ELF-1 (cell line): ENCODE measurements at places on chromosomes 1 and 21.

- no peak for DNase-seq
Observed at GRCh38 chr1:167128261-167129227, 34.7 kb downstream of the STYXL2 start.

DNA sequence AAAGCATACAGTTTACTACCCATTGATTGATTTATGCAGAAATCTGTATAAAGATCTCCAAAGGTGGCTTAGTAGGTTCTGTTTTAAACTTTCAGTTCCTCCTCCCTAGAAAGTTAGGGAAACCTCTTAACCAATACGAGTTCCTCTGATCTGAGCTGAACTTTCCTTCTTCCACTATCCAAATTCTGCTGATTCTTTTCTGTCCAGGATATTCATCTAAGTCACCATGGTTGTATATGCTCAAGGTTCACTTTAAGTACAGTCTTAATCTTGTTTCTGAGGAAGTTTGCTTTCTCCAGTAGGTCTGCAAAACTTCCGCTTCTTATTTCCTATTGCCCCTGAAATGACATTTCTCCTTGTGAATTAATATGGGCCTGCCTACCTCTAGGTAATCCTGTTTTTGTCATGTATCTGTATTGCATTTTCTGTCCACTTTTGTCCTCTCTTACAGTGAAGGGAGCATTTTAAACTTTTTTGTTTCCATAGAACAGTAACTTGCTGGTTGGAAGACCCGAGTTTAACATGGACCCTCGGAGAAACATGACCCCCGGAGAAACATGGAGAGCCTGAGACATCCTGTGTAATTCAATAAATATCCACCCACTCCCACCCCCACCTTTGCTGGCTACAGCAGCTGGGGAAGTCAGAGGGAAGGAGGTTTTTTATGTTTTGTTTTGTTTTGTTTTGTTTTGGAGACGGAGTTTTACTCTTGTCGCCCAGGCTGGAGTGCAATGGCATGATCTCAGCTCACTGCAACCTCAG lies 16.7 kb upstream of the TUT4 start:
- no peak for DNase-seq

DNA sequence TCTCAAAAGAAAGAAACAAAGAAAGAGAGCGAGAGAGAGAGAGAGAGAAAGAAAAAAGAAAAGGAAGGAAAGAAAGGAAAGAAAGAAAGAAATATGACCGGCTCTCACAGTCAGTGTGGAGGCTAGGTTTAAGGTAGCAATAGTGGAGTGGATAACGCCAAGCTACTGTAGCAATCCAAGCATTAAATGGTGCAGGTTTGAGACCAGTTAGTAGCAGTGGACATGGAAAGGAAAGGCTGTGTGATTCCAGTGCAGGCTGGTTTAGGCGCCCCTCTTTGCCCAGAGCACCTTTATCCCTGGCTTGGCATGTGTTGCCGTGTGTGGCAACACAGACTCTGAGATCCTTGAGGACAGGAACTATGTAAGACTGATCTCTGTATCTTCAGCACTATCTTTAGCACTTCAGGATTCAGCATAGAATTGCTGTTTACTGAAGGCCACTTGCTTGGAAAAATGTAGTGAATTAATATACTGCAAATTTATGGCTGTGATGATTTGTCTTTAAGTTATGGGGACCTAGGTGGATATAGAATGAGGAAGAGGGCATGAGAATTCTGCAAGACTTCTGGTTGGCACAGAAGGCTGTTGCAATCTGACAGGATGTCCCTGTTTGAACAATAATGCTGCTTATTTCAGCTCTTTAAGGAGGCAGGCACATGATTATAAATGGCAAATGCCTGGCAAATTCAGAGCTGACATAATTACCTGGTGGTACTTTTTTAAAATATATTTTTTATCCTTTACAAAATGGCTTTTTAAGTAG lies 10.8 kb upstream of the OSBPL9 start:
- DNase-seq: no peak

DNA sequence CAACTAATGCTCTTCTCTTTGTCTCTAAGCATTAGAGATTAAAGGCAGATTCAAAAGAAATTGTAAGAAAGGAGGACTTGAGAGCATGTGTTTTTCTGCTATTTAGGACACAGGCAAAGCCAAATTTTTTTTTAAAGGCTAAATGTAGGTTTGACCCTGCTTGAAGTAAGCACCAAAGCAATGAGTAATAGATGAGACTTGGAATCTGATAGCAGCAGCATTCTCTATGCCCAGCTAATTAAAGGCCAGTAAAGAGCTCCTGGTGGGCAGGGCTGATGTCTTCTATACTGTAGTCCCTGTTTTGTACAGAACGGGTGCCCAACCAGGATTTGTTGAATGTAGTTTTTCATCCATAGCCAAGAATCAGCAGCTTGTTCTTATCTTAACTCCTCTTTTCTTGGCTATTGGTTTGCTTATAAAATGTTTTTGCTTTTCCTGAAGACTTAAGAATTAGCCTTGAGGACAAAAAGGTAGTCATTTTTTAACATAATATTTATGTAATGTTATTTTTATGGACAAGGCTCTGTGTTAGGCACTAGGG lies 179.6 kb downstream of the LMO4 start:
- DNase-seq: no peak

- no peak for DNase-seq
Observed at GRCh38 chr1:172135978-172136610, 284.4 kb upstream of the C1orf105 start.

DNA sequence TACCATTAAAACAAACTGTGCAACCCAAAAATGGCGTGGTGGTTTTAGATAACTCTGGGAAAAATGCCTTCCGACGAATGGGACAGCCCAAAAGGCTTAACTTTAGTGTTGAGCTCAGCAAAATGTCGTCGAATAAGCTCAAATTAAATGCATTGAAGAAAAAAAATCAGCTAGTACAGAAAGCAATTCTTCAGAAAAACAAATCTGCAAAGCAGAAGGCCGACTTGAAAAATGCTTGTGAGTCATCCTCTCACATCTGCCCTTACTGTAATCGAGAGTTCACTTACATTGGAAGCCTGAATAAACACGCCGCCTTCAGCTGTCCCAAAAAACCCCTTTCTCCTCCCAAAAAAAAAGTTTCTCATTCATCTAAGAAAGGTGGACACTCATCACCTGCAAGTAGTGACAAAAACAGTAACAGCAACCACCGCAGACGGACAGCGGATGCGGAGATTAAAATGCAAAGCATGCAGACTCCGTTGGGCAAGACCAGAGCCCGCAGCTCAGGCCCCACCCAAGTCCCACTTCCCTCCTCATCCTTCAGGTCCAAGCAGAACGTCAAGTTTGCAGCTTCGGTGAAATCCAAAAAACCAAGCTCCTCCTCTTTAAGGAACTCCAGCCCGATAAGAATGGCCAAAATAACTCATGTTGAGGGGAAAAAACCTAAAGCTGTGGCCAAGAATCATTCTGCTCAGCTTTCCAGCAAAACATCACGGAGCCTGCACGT lies 82.1 kb downstream of the PRDM2 start:
- no peak for DNase-seq

DNA sequence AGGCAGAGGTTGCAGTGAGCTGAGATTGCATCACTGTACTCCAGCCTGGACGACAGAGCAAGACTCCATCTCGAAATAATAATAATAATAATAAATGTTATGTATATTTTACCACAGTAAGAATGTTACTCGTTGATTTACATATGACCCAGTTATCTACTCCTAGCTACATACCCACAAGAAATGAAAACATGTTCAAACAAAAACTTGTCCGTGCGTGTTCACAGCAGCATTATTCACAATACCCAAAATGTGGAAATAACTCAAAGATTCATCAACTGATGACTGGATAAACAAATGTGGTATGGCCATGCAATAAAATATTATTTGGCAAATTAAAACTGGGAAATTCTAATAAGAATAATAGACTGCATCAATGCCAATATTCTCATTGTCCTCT lies 31.7 kb upstream of the ENSA start:
- no peak for DNase-seq
